RPMI7951 (cell line): ENCODE measurements at places on chromosomes 13 and 19. TPM values are rescaled to one million over a fixed set of nuclear protein-coding genes. Genes with fewer than 3 reads are reported as not detected.

The KLK5 gene
- not detected in 2 replicates for total RNA-seq

DNA sequence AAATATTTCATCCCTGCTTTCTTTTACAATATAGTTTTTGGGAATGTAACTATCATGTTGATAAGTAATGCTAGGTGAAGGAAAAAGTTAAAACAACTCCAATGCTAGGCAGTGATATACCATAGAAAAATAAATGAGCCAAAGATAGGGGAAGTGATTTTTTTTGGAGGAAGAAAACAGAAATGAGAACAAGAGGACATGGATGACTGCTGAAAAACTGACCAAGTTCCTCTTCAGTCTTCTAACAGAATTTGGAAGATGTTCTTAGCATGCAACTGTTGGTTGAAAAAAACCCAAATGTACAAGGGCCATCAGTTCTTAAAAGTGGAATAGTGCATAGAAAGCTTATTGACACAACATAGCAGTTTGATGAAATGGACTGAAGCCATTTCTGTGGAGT, 262.5 kb upstream of the STARD13 start:
- no peak for DNase-seq

The OR10H1 gene
- not detected in 2 replicates for total RNA-seq

GRCh38 chr13:100396776-100397175, 191.8 kb downstream of the GGACT start:
- no peak for DNase-seq

The KLK6 gene
- not detected in 2 replicates for total RNA-seq

GRCh38 chr13:44093607-44094564, 214.2 kb downstream of the LACC1 start:
- DNase-seq = peak; percentile 15

GRCh38 chr19:46603752-46604231, 2.7 kb downstream of the CALM3 start:
- no peak for DNase-seq

DNA sequence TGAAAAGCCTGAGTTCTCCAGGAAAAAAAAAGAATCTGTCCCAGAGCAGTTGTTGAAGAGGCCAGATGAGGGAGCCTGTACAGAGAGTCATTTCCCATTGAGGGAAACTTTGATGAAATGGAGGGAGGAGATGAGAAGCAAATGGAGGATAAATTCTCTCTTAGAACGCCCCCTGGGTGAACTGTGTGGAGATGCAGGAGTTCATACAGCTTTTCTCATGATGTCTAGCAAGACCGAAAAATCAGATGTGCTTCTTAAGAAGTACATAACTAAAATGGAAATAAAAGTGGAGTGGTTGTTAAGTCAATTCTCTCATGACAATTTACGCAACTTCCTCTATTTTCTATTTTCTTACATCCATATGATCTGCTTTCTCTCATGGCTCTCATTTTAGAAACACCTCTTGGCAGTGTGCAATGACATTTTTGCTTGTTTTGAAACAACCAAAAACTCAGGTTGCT, 1263.1 kb downstream of the PCDH9 start:
- DNase-seq = peak; percentile 3

DNA sequence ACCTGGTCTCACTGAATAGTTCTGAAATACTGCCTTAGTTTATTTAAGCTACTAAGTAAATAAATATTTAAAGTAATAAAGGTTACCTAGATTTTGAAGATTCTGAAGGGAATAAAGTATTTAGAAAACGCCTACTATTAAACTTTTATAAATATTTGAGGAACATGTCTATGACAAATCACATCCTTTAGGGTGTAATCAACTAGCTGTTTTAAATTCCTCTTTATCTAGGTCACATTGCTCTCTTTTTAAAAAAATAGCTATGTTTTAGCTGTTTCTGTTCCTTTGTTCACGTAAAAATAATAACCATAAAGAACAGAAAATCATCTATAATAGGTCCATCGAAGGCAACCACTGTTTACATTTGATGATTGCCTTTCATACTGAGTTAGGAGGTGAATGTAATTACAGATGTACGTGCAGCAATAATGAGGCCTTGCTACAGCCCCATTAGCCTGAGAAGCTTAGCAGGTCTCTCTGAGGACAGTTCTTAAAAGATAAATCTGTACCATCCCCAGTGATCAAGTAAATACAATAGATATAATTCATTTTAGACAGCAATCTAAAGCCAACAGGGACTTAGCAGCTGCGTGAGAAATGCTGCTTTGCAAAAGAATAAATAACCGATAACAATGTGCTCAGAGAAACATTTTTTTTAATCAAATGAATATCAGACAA, 449.5 kb downstream of the LIG4 start:
- DNase-seq = no peak

The IER2 gene
- total RNA-seq = 15.3 and 18.5 TPM in 2 replicates

- DNase-seq = no peak
These were observed 887.6 kb upstream of the SLC10A2 start for GRCh38 chr13:103953859-103954258.

The CGB3 gene
- total RNA-seq = not detected in 2 replicates

- peak; percentile 40 for DNase-seq
These were observed 45.1 kb upstream of the CEACAM21 start for GRCh38 chr19:41530761-41531301.

DNA sequence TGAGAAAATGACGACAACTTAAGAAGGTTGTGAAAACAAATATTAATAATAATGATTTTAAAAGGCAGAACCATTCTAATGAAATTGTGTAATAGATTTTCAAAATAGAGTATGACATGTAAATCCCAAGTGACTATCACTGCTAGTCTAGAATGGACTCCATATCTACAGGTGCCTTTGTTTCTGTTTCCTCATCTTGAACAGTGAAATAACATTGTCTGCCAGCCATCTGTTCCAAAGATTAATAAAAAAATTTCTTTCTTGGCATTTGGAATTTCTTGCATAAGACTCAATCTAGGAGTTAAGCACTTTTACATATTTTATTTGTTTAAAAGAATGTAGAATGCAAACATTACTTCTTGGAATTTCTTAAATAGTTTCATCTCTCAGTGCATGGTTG, 520.1 kb upstream of the ARGLU1 start:
- no peak for DNase-seq

- DNase-seq = no peak
These were observed 5.2 kb upstream of the RINL start for GRCh38 chr19:38883286-38883685.

DNA sequence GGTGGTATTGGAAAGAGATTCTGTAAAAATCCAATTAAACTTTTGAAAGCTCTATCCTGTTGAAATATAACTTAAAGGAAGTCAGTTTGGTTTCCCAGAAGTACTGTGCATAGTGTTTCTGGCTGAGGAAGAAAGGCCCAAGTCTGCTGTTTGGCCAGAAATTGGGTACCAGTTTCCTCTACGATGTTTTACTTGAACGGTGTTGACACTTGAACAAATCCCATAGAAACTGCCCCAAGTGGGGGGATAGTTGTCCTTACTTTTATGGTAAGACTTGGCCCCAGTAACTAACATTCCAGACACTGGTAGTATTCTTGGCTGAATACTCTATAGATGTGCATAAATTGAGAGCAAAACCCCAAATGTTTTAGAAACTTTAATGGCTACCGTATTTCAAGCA, 14.2 kb downstream of the KLF5 start:
- no peak for DNase-seq

- no peak for DNase-seq
These were observed 458.0 kb upstream of the GPC6 start for GRCh38 chr13:92768602-92769001.

- DNase-seq = peak; percentile 98
These were observed 4.6 kb downstream of the MIDN start for GRCh38 chr19:1252821-1253513.

DNA sequence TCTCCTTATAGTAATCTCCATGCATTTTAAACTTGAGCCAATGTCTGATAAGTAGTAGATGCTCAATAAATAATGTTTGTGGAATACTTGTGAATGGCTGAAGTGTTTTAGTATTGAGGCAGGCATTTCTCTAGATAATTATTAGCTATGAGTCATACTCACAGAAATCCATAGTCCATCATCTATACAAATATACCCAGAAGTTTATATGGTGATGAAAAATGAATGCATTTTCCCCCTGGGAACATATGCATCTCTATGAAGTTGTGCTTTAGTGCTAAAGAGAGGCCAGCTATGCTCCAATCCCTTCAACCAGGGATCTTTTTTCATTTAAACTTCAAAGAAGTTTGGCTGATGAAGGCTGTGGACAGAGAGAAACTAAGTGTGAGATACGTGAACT, 17.2 kb downstream of the MBNL2 start:
- DNase-seq = no peak

DNA sequence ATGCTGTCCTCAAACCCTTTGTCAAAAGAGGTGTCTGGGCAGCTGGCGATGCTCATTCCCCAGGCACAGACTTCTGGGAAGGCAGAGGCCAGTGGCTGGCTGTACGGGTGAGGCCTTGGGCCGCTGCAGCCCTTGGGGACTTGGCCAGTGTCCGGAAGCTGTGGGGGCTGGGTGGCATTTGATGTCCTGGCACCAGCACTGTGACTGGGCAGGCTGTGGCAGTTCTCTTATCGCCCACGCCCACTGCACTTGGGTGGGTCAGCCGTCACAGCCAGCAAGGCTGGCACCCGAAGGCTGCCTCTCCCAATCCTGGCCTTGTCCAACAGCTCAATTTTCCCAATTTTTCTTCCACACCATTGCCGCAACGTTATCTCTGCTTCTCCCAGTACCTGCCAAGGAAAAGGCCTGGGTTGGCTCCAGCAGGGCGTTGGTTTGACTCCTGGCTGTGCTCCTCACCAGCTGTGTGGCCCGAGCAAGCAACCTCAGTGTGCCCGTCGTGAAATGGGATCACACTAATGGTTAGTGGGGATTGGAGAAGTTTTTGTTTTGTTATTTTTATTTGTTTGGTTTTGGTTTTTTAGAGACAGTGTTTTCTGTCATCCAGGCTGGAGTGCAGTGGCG, 12.7 kb upstream of the SLC44A2 start:
- no peak for DNase-seq

DNA sequence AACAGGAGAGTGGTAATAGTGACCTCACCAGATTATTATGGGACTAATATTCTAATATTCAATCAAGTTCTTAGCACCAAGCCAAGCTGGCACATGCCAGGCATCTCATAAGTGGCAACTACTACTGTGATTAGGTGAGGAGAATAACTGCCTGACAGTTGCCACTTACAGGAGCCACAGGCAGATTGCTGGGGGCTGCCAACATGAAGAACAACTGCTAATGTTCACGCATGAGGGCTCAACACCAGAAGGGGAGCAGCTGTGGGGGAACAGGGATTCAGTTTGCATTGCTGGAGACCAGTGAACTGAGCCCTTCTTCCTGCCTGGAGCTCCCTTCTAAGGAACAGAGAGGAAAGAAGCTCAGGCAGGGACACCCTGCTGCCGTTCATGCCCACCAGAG, 504.5 kb downstream of the FOXO1 start:
- no peak for DNase-seq

The CD33 gene
- total RNA-seq = 2.1 and 2.4 TPM in 2 replicates

The ZNF552 gene
- 2.6 and 4.9 TPM in 2 replicates for total RNA-seq

The DIRAS1 gene
- total RNA-seq = 0.96 and 1.9 TPM in 2 replicates

The FFAR2 gene
- not detected in 2 replicates for total RNA-seq

- no peak for DNase-seq
These were observed 242.1 kb downstream of the KLF5 start for GRCh38 chr13:73300718-73301425.

GRCh38 chr19:32566246-32566830, 14.7 kb upstream of the PDCD5 start:
- peak; percentile 71 for DNase-seq

The NTF4 gene
- not detected in 2 replicates for total RNA-seq

DNA sequence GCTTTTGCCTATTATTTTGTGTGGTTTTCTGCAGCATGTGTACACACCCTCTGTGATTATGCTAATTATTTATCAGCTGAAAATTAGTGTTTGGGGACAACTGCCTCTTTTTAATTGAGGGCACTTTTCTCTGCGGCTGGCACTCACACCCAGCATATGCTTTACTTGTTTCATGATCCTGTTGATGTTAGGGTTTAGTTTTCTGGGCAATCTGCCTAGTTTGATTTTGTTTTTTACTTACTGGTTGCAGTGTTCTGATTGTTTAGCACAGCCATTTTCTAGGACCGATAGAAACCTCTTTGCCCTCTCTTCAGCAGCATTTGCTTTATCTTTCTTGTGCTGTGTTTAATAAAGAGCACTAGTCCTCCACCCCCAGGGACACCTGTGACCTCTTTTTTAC, 161.6 kb downstream of the PAN3 start:
- DNase-seq = no peak

The TEAD2 gene
- total RNA-seq = 34.2 and 36.4 TPM in 2 replicates

DNA sequence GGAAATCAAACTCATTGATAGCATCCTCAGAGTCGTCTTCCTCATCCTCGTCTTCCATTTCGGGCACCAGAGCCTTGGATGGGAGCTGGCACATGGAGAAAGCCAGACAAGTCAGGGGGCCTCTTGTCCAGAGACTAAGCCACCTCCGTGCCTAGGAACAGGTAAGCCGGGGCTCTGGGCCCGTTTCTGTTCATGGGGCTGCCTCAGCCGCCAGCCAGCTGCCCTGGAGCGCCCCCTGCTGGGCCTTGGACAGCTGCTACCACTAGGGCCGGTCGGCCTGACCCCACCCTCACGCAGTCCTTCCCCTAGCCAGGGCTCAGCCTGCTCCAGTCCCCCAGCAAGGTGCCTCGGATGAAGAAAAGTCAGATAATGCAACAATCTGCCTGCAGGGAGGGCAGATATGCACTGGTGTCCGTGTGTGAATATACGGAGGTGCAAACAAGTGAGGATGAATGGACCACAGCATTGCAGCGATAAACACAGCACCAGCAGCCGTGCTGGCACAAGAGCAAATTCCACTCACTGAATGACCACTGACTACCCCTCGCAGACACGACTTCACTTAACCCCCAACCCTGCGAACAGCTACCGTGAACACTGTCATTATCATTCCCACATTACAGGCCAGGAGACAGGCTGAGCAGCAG, 11.9 kb upstream of the PRKD2 start:
- peak; percentile 31 for DNase-seq

GRCh38 chr13:50521831-50522149, 321.7 kb downstream of the DLEU7 start:
- DNase-seq = no peak

DNA sequence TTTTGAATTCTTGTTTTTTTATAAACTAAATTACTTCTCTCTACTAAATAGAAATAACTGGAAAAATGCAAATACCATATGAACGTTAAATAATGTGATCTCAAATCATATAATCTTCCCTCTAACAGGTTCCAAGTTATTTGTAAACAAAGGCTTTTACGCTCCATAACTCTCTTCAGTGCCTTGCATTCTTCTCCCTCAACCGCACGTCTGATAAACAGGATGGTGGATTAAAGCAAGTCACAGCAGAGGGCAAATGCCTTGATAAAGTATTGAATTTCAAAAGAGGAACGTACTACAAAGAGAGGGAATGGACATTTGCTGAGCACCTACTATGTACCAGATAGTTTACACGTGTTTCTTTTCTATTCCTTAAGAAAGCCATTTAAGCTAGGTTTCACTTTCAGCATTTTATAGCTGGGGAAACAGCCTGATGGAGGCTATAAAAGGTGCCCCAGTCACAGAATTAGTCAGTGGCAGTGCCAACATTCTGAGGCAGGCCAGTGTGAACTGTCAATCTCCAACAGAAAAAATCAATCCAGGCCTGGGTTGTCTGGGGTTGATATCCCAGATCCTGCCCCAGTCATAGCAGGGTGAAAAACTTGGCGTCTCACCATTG, 15.8 kb downstream of the MRPS31 start:
- DNase-seq = no peak

GRCh38 chr19:42115219-42115618, 17.0 kb downstream of the POU2F2 start:
- DNase-seq = peak; percentile 55
